ENCODE measurements at places on chromosomes 2 and 18. TPM values are rescaled to one million over a fixed set of nuclear protein-coding genes. Genes with fewer than 3 reads are reported as not detected.

FEZ2 gene
- total RNA-seq, result 95.7 TPM

IAH1 gene
- 56.9 TPM for total RNA-seq

FAM124B gene
- total RNA-seq, result 5.7 TPM

RHOB gene
- total RNA-seq, result 435 TPM

VSNL1 gene
- total RNA-seq, result not detected

INPP4A gene
- 38.2 TPM for total RNA-seq

LDLRAD4 gene
- 16.4 TPM for total RNA-seq

FBXO41 gene
- total RNA-seq, result 0.98 TPM

RNF152 gene
- 11.7 TPM for total RNA-seq

EVX2 gene
- total RNA-seq, result not detected

HOXD4 gene
- total RNA-seq, result 1.5 TPM

SRBD1 gene
- 28.0 TPM for total RNA-seq

TSPYL6 gene
- total RNA-seq, result not detected

CFC1 gene
- total RNA-seq, result not detected

CFAP53 gene
- total RNA-seq, result not detected

SLC16A14 gene
- 1.3 TPM for total RNA-seq

RIF1 gene
- total RNA-seq, result 36.7 TPM

RESP18 gene
- not detected for total RNA-seq

SLC8A1 gene
- total RNA-seq, result 9.8 TPM

CDCA7 gene
- total RNA-seq, result 0.38 TPM

SLC40A1 gene
- 78.4 TPM for total RNA-seq

LYPD6B gene
- total RNA-seq, result not detected

ONECUT2 gene
- total RNA-seq, result not detected

DTNA gene
- 21.8 TPM for total RNA-seq

ADRA2B gene
- 0.66 TPM for total RNA-seq

CDH20 gene
- 17.7 TPM for total RNA-seq

SLC9A2 gene
- total RNA-seq, result under 0.01 TPM

TUBB8B gene
- total RNA-seq, result not detected

GREB1L gene
- 39.7 TPM for total RNA-seq

SIGLEC15 gene
- 0.66 TPM for total RNA-seq

NLRC4 gene
- total RNA-seq, result 6.8 TPM

ABCG5 gene
- not detected for total RNA-seq

CERKL gene
- total RNA-seq, result not detected

ZNF892 gene
- 4.6 TPM for total RNA-seq

NAPG gene
- total RNA-seq, result 52.5 TPM

SLC14A1 gene
- 0.19 TPM for total RNA-seq

HOXD12 gene
- total RNA-seq, result not detected

PLEK gene
- total RNA-seq, result 62.9 TPM

CAVIN2 gene
- 21.9 TPM for total RNA-seq

DSG4 gene
- not detected for total RNA-seq

AQP12B gene
- total RNA-seq, result not detected

POU3F3 gene
- total RNA-seq, result 0.98 TPM

C2orf74 gene
- total RNA-seq, result 33.3 TPM

KCNS3 gene
- 5.9 TPM for total RNA-seq

ALKAL2 gene
- total RNA-seq, result 5.3 TPM

SOWAHC gene
- total RNA-seq, result 13.4 TPM

VWC2L gene
- not detected for total RNA-seq

CLEC4F gene
- total RNA-seq, result not detected

WNT10A gene
- not detected for total RNA-seq

CXCR1 gene
- total RNA-seq, result not detected

QPCT gene
- 15.6 TPM for total RNA-seq
